ENCODE measurements at places on chromosomes 6 and 20.

- no peak for DNase-seq
These were observed 194.6 kb upstream of the RGS17 start for GRCh38 chr6:153325661-153326060.

- DNase-seq = no peak
These were observed 7.6 kb upstream of the ITCH start for GRCh38 chr20:34355427-34355826.

GRCh38 chr6:170018936-170019817 lies 267.8 kb downstream of the ERMARD start:
- DNase-seq = no peak

- DNase-seq = no peak
These were observed 22.7 kb downstream of the CYP24A1 start for GRCh38 chr20:54151075-54151439.

DNA sequence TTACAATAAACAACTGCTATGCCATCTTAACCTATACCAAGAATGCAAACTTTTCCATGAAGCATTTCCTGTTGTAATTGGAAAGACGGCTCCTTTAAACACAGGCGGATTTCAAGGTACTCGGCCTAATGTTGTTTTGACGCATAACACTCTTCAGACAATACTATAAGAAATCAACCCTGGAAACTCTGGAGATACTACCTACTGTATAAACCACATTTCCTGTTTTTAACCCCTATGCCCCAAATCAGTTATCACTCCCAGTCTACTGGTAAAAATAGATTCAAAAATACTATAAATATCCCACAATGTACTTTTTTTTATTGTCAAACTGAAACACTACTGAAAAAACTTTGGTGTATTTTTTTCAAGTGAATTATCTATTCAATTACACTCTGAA lies 118.1 kb downstream of the IRF4 start:
- no peak for DNase-seq

DNA sequence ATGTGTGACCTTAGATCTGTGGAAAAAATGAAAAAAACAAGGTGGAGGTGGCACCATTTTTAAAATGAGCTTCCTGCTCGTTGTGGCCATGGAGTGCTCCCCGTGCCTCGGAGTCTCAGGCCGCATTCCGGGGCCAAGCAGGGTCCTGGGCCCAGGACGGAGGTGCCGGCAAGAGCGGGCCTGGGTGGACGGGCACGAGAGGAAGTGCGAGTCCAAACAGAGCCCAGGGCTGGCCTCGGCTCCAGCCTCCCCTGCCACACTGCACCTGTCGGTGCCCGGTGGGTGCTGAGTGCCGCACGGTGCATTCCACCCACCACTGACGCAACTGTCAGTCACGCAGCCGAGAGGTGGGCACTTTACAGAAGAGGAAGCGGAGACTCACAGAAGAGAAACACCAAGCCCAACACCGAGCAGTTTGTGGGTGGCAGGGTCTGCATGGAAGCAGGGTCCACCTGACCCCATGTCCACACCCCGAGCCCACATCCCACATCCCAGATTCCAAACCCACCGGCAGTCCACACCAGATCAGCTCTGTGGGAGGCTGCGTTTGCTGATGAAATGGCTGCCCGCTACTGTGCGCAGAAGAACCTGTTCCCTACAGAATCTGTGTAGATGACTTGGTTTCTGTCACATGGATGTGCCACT lies 97.7 kb downstream of the PSMB1 start:
- DNase-seq = no peak

- no peak for DNase-seq
These were observed 182.0 kb downstream of the PHF3 start for GRCh38 chr6:63817492-63818050.

DNA sequence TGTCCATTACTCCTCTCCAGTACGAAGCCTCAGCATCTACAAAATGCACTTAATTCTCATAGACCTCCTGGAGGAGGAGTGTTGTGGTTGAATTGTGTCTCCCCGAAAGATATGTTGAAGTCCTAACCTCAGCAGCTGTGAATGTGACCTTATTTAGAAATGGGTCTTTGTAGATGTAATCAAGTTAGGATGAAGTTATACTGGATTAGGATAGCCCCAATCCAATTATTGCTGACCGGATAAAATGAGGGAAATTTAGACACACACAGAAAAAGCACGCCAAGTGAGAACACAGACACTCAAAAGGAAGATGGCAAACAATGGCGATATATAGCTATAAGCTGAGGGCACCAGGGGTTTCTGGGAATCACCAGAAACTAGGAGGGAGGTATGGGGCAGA lies 64.2 kb upstream of the FAM184A start:
- DNase-seq = no peak

DNA sequence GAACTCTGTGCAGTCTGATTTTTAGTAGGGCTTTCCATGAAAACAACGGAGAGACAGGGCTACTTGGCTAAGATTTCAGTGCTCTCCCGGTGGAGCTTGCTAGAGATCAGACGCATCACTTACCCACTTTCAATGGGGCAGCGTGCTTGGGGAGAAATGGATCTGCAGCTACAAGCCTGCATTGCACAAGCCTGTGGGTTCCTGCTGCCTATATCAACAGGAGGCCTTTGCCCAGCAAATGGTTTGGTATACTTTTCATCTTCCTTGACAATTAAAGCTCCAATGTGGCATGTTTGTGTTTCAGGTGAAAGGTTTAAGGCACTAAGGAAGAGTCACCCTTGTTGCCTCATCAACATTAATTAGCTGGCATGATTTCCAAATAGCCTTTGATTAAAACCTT lies 136.0 kb upstream of the FOXQ1 start:
- no peak for DNase-seq

DNA sequence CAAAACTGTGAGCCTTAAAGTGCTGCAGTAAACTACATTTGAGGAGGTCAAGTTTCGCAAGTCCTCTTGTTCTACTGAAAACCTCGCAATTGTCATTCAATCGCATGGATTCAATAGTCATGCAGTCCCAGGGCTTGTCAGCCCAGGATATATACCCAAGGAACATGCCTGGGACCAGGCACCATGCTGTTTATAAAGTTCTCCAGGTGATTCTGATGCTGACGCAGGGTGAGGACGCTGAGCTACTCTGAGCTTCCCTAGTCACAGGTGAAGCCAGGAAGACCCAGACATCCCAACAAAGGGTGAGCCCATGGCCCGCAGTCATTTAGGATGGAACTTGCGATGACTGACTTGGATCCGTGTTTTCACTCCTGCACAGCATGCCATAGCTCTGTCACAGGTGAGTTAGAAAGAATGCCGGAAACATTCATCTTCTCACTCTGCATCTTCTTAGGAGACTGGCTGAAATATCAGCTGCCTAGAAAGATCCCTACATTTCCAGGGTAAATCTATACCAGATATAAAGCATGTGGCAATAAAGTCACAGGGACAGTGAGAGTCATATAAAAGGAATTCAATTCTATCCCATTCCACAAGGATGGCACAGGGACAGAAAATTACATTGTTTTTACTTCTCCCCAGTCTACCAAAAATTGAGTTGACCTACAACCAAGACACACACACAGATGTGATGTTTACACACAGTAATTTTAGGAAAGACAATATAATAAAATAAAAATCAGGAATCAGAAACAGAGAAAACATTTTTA lies 27.0 kb upstream of the SSTR4 start:
- no peak for DNase-seq

GRCh38 chr6:133827766-133828165 lies 61.1 kb upstream of the TCF21 start:
- no peak for DNase-seq

DNA sequence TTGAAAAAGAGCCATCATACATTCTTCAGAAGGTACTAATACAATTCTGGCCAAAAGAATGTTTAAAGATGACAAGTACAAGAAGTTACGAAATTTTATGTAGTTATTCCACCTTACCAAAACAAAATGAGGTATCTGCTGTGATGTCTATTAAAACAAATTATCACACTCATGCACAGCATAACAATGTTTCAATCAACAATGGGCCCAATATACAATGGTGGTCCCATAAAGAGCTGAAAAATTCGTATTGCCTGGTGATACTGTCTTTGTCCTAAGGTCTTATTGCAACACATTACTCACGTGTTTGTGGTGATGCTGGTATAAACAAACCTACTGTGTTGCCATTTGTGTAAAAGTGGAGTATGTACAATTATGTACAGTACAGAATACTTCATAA lies 3.6 kb upstream of the NUP153 start:
- no peak for DNase-seq

DNA sequence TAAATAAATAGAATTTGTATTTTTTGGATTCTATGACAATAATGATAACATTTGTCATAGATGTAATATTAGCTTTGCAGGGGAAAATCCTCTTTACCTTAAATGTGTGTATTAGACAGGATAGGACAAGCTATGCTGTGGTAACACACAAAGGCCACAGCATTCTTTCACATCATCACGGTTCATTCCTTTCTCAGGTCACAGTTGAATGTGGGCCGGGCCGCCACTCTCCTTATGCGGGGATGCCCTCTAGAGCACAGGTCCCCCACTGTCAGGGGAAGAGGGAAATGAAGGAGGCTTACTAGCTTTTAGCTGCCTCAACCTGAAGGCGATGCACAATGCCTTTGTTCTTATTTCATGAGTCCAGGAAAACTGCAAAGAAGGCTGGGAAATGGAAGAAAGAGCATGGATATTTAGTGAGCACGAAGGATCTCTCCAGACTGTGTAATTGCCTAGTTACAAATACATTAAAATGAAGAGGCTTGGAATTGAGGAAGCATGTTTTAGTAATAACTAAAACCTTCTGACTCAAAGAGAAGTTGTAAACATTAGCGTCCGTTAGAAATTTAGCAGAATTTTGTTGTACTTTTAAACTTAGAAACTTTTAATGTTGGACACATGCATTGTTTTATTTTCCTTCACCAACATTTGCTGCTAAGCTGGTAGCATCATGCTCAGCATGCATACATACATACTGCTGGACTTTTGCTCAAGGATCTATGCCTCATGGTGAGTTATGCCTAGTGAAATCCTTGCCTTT lies 248.9 kb upstream of the FOXQ1 start:
- DNase-seq = no peak

- no peak for DNase-seq
These were observed 102.2 kb downstream of the DCDC2 start for GRCh38 chr6:24255676-24256075.

DNA sequence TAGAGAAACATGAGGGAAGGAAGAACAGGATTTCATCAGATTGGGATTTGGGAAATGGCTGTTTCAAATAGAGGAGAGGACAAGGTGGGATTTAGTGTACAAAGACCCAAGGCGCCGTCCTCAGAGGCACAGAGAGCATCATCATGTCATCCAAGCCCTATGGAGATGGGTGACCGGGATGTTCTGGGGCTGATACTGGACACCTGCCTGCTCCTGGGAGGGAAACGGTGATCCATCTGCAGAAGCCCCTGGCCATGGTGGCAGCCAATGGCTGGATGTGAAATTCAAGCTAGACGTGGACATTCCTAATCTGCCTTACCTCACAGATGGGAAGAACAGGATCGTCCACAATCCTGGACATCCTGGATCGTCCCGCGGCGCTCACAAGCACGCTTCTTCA lies 12.7 kb downstream of the NKX2-2 start:
- DNase-seq = no peak

- no peak for DNase-seq
These were observed 109.3 kb downstream of the IPCEF1 start for GRCh38 chr6:154247119-154247861.

- no peak for DNase-seq
These were observed 44.3 kb downstream of the USP49 start for GRCh38 chr6:41850861-41851260.

- DNase-seq = no peak
These were observed 1.4 kb upstream of the INSM1 start for GRCh38 chr20:20366551-20366875.

DNA sequence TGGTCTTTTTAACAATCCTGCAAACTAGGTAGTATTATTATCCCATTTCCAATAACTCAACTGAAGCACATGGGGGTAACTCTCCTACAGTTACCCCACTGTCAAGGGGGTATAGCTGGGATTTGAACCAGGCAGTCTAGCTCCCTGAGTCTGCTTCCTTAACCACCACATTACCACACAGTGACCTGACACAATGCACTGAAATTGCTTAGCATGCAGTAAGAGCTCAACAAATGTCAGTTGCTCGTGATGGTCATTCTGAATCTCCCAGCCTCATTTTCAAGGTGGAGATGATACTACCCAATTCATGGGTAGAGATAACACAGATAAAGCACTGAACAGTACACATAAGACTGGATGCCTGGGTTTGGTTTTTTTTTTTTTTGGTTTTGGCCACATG lies 193.2 kb upstream of the MYLIP start:
- no peak for DNase-seq

GRCh38 chr6:170134471-170135440 lies 156.1 kb downstream of the DLL1 start:
- no peak for DNase-seq

DNA sequence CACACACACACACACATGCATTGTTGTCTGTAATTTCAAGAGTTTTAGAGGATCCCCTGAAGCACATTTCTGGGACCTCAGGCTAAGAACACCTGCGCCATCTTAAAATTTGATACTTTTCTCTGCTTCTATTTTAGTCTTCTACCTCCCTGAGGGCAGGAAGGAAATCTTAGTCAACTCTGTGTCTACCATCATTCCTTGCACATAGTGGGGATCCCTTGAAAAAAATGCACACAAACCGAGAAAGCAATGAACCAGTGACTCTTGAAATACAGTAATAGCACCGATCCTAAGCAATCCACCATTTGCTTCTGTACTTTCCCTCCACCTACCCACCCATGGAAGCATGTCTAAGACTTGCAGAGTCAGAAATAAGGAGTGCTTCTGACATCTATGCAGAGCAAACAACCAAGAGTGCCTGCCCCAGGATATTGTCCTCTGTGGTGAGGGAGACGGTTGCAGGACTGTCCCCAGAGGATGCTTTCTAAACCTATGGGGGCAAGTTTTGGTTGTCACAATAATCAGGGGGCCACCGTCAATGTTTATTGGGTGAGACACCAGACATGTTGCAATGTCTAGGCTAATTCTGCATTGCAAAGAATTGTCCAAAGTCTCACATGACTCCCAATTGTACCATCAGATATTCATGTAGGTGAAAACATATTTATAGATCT lies 208.0 kb upstream of the TAB2 start:
- DNase-seq = no peak

All from cortex of kidney (tissue), 1 donor.